ENCODE measurements at places on chromosomes 3 and 15. TPM values are rescaled to one million over a fixed set of nuclear protein-coding genes. Genes with fewer than 3 reads are reported as not detected.

CA12 gene
- total RNA-seq, result 48.4 TPM

TRIM42 gene
- total RNA-seq, result not detected

SEMA7A gene
- total RNA-seq, result 2.3 TPM

GP9 gene
- not detected for total RNA-seq

C3orf85 gene
- not detected for total RNA-seq

CCDC191 gene
- 1.8 TPM for total RNA-seq

GPR27 gene
- total RNA-seq, result under 0.01 TPM

OR5H2 gene
- total RNA-seq, result not detected

SERINC4 gene
- total RNA-seq, result under 0.01 TPM

CKMT1B gene
- total RNA-seq, result not detected
